ENCODE measurements at places on chromosomes 2 and 18.

DNA sequence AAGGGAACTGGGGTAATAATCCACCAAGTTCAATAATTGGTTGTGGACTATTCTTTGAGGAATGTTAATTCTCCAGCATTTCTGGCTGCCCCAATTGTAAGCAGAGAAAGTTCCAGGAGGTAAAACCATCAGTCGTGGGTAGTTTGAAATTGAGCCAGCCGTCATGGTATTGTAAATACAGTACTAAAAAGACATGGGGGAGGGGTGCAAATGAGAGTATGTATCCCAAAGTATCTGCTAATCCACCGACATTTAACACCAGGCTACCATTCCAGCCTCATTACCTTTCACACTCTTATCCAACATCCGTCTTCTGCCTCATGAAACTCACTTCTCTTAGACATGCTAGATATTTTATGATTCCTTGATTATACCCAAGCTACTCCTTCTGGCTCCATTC lies 507.9 kb downstream of the ERBB4 start:
- DNase-seq, result no peak

- DNase-seq, result no peak
These were observed 218.6 kb downstream of the HRH4 start for GRCh38 chr18:24679062-24679461.

- DNase-seq, result no peak
These were observed 188.3 kb upstream of the STON1 start for GRCh38 chr2:48341551-48342133.

GRCh38 chr2:130985206-130985780 lies 108.0 kb downstream of the FAM168B start:
- DNase-seq, result no peak

GRCh38 chr2:170393861-170394498 lies 216.0 kb downstream of the MYO3B start:
- no peak for DNase-seq

DNA sequence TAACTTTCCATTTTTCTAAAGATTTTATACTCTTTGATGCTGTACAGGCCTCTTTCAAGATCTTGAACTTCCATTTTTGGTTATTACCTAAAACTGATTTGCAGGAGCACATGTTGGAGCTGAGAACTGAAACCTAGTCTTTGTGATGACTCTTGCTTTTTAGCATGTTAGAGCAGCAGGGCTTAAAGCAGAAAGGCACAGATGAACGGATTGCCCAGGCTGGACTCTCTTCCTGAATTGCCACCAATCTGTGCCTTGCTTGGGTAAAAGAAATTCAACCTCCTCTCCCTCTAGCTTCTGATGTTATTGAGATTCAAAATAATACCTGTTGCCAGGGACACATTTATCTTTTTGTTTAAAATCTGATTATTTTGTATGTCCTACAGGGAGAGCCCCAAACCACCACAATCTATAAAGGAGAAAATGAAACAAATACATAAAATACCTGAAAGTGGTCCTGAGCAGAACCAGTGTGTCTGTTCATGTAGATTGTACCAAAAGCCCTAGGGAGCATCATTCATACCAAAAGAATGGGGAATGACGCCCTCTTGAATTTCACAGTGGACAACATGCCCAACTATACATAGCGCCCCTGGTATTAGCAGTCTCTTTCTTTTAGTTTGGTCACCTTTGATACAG lies 277.0 kb upstream of the MAP2 start:
- DNase-seq, result no peak

DNA sequence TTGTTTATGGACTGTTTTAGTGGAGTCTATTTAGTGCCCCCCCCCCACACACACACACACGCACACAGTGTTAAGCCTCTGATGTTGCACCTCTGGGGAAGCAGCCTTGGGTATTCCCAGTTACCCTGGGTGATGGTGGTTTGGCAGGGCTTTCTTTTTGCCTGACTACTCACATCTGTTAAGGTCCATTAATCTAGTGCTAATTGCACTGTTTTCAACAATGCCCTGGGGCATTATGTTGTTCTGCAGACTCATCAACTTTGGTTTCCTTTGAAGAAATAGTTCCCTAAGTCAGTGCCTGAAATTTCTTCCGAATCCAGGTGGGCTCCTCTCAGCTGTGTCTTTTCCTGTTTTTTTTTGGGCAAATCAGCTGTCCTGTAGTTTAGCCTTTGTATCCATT lies 34.7 kb downstream of the SPOPL start:
- no peak for DNase-seq

DNA sequence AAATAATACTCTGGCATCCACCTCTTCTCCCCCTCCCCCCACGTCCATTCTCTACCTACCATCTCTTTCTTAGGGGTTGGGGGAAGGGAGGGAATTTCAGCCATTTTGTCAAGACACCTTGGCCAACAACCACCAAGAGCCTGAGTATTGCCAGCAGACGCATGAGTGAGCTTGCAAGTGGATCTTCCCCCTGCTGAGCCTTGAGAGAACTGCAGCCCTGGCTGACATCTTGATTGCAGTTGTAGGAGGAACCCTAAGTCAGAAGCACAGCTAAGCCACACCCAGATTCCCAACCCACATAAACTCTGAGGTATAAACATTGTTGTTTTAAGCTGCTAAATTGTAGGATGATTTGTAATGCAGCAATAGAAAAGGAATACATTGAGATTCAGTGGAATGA lies 165.6 kb downstream of the TMEFF2 start:
- DNase-seq, result no peak

DNA sequence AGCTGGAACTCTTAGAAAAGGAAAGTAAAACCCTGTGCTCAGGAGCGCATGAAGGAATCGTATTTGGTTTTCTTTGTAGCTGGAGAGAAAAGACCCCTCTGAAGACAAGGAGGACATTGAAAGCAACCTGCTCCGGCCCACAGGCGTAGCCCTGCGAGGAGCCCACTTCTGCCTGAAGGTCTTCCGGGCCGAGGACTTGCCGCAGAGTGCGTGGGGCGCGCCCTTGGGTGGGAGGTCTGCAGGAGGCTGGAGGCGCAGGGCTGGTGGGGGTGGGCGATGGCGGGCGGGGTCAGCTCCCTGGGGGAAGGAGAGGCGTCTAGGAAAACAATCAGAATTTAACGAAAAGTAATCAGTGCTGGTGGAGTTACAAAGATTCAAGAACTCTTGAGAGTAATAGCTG lies 72.8 kb downstream of the DYSF start:
- DNase-seq, result no peak

- no peak for DNase-seq
These were observed 261.3 kb downstream of the MBD5 start for GRCh38 chr2:148282201-148282600.

DNA sequence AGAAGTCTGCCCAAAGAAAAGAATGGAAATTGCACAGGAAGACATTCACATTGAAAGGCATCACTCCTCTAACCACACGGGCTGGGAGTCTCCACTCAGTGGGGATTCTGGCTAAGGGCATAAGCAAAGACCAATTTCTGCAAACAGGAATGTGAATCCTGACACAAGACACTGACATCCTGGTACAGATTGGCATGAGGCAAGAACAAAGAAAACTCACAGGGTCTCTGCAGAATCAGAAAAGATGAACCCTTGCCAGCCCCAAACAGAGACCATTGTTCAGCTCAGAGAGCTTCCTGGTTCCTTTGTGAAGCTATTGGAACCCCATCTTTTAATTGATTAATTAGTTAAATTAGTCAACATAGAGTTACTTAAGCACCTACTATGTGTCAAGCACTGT lies 82.3 kb downstream of the UPP2 start:
- no peak for DNase-seq

- no peak for DNase-seq
These were observed 84.2 kb downstream of the SLC8A1 start for GRCh38 chr2:40367652-40368051.

DNA sequence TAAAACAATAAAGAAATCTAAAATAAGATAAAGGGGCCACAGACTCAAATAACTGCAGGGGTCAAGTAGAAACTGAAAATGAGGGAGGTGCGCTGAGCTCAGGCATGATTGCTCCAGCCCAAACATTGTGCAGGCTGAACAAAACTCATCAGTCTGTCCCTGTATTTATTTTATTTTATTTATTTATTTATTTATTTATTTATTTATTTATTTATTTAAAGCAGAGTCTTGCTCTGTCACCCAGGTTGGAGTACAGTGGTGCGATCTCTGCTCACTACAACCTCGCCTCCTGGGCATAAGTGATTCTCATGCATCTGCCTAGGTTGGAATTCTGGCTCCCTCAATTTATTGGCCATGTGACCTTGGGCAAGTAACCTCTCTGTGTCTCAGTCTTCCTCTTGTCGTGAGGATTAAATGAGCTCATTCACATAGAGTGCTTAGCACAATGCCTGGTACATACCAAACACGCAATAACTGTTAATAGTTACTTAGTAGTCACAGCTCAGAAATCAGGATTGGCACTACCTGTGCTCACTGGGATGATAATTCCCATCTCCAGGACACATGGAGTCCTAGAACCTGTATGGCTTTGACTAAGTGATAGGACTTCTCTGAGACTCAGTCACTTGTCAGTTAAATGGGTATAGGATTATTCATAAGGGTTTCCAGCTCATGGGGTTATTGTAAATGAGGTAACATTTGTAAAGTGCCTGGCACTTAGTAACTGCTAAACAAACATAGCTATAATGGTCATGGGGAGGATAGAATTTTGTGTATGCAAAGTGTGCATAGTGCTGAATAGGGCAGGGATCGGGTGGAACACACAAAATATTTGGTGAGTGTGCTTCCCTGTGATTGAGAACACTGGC lies 6.0 kb downstream of the SPEG start:
- DNase-seq, result no peak

DNA sequence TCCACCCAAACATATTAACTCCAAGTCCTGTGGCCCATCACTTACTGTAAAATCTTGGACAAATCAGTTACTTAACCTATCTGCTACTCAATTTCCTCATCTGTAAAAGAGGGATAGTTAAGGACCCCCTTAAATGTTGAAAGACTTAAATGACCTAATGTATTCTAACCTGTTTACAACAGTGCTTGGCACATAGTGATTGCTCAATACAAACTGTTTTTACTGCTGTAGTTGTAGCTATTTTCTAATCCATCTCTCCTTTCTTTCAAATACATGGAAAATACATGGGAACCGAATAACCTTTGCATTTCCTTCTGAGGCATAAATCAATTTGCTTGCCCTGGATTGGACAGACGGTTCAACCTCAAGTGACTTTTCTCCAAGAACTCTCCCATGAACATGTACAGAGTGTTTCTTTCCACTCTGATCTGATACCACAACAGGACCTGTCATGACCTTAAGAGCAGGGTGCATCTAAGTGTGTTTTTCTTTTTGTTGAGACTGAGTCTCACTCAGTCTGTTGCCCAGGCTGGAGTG lies 2.7 kb downstream of the LNPK start:
- no peak for DNase-seq

DNA sequence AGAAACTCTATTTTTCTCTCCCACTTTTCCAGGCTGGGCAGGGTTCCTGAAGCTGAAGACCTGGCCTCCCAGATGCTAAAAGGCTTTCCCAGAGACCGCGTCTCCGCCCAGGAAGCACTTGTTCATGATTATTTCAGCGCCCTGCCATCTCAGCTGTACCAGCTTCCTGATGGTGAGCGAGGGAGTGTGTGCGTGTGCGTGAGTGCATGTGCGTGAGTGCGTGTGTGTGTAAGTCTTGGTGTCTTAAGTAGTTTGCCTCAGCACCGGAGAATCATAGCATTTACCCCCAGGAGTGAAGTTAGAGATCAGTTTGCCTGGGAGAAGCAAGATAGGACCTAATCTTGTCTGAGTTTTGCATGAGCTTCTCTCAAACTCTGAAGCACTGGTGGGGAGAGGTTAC lies 73.7 kb downstream of the CDK15 start:
- DNase-seq, result no peak

DNA sequence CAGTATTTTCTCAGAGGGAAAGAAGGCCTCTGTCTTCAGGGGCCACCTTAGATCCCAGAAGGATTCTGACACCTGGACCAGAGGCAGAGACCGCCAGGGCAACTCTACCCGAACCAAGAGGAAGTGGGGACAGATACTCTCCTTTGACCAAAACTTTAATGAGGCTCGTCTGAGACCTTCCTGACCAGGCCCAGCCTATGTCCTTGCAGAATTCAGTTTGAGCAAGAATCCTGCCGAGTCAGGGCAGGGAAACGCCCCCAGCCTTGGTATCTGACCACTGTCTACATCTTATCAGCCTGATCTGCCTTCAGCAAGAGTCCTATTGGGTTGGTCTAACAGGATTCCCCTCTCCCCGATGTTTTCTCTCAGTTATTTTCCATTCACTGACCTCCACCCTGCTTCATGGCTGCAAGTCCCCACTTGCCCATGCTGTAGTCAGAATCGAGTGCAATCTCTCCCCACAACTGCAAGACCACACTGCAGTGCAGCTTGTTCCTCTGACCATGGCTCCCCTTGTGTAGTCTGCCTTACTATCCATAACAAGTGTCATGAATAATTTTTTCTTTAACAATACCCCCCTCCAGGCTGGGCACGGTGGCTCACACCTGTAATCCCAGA lies 95.0 kb downstream of the MSH2 start:
- DNase-seq, result no peak

DNA sequence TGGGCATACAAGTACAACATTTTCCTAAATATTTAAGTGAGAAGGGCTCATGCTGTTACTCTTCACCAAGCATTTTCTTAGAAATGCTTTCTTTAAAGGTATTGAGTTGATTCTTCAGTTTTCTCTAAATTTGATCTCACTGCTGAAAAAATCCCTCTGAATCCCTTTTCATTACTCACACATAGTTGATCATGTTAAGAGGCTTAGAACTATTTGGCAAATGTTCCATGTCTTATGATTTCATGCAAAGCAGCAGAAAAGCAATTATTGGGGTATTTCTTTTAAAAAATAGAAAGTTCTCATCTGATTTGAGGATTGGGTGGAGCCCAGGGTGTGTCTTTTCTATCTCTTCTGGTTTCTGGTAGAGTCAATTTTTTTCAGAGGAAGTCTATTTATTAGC lies 1079.8 kb upstream of the ZEB2 start:
- no peak for DNase-seq

DNA sequence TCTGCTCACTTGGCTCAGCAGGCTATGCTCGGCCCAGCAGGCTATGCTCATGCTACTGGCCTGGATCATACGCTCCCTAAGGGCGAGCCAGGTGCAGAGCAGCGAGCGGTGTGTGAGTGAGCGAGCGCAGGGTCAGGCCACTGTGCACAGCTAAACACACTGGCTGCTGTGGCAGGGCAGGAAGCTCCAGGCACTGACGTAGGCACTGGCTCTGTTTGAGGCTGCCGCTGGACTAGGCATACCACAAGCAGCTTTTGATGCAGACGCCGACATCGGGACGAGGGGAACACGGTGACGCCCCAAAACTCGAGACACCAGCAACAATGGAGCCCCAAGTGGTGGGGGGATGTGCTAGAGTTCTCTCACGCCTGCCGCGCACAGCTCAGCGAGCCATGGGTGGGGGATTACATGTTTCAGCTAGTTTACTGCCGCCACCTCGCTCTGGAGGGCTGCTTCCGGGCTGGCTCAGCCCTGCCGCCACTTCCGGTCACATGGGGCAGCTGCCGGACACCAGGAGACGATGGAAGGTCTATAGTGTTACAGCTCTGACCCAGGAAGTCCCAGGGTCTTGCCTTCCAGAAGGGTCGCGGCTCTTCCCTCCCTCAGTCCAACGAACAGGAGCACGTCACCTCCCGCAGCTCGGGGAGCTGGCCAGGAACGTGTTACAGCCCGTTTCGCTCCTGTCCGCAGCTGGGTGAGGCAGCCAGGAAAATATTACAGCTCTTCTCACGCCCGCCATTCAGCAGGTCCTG lies 1176.9 kb upstream of the LRRTM1 start:
- DNase-seq, result no peak

Data from NCI-H2081 treated with DMSO at 0.1 percent for 48 hours (cell line).